ENCODE measurements at places on chromosomes 1 and 21.

DNA sequence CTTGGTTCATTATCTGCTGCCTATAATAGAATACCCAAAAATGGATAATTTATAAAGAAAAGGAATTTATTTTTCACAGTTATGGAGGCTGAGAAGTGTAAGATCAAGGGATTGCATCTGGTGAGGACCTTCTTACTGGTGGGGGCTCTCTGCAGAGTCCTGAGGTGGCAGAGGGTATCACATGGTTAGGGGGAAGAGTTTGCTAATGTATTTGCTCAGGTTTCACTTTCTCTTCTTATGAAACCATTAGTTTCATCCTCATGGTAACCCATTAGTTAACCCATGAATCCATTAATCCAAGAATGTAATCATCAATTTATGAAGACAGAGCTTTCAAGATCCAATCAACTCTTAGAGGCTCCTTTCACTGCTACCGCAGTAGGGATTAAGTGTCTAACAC is 120.6 kb downstream of the DNM3 start:
- DNase-seq: no peak

GRCh38 chr1:94602316-94602715 is 60.8 kb upstream of the F3 start:
- DNase-seq: no peak

- no peak for DNase-seq
Measured at GRCh38 chr1:203444171-203444576, 31.4 kb upstream of the PRELP start.

- DNase-seq: no peak
Measured at GRCh38 chr21:46191686-46192575, 7.7 kb upstream of the SPATC1L start.

GRCh38 chr1:97105531-97105930 is 383.9 kb downstream of the PTBP2 start:
- no peak for DNase-seq

DNA sequence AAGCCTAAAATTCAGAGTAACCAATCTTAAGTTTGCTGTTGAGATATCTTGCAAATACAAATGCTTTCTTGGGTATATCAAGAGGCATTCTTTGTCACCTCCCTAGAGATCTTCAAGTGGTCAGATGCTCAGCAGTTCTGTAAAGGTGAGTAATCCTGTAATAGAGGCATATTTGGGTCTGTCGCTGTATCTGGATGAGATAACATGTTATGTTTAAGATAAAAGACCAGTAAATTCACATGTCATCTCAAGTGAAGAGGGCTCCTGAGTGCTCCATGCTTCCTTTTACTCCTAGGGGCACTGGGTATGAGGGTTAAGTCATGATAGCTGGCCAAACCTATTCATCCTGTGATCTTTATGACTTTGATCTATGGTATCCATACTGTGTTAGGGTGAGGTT is 7.5 kb downstream of the CR2 start:
- DNase-seq: no peak

DNA sequence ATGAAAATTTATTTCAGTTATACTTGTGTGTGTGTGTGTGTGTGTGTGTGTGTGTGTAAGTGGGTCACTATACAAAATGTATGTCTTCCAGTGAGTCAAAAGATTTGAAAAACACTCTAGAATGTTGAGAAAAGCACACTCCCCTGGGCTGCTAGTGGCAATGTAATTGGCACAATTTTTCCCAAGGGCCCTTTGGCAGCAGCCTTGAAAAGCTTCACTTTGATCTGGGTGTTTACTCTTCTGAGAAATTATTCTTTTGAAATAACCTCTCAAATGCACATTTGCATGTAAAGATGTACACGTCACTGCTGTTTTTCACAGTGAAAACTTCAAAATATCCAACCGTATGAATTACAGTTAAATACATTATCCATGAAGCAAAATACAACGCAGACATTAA is 22.1 kb upstream of the SLC44A3 start:
- DNase-seq: no peak

DNA sequence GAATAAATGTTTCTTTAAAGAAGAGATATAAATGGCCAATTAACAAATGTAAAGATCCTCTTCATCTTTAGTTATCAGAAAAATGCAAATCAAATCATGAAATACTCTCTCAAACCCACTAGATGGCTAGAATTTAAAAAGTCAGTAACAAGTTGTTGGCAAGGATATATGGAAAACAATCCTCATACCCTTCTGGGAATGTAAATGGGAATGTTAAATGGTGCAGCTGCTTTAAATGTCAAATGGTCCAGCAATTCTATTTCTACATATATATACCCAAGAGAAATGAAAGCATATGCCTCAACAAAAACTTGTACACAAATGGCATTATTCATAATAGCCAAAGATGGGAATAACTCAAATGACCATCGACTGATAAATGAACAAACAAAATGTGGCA is 283.5 kb downstream of the RWDD3 start:
- no peak for DNase-seq

- DNase-seq: no peak
Measured at GRCh38 chr1:32954168-32954567, 10.4 kb downstream of the RNF19B start.

DNA sequence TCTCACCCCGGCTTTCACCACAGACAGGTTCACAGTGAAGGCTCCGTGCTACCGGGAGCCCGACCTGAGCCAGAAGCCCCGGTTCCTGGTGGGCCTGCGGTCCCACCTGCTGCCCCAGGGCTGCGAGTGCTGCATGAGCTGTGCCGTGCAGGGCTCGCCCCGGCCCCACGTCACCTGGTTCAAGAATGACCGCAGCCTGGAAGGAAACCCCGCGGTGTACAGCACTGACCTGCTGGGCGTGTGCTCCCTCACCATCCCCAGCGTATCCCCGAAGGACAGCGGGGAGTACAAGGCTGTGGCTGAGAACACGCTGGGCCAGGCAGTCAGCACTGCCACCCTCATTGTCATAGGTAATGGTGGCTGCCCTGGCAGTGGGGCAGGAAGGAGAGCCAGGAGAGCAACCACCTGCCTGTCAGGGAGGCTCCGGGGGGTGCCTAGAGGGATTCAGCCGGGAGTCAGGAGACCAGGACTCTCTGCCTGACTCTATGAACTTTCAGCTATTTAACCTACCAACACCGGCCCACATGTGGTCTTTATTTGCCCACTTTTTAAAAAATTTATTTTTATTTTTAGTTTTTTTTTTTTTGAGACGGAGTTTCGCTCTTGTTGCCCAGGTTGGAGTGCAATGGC is 36.4 kb downstream of the IGFN1 start:
- DNase-seq: no peak

GRCh38 chr1:200223613-200224012 is 186.2 kb downstream of the ZNF281 start:
- no peak for DNase-seq

DNA sequence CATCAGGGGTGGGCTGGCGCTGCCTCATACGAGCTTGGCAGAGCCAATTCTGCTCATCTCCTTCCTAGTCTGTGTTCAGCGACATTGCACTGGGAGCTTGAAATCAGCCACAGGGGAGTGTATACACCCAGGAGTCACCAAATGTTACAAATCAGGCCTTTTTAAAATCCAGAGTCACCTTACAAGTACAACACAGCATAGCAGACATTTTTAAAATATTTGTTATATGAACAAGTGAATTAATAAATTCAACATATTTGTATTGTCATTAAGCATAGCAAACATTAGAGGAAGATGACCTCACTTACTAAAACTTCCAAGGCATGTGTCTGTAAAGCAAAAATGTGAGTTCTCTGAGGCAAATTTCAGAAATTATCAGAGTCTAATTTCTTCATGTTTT is 210.0 kb downstream of the HLX start:
- no peak for DNase-seq
